Stimulated activated CD4-positive, alpha-beta T cell treated with anti-CD3 and anti-CD28 coated beads, Interleukin-15, amount 100 ng/mL, for 24 hours (primary cell): ENCODE measurements at places on chromosomes 3 and 15.

DNA sequence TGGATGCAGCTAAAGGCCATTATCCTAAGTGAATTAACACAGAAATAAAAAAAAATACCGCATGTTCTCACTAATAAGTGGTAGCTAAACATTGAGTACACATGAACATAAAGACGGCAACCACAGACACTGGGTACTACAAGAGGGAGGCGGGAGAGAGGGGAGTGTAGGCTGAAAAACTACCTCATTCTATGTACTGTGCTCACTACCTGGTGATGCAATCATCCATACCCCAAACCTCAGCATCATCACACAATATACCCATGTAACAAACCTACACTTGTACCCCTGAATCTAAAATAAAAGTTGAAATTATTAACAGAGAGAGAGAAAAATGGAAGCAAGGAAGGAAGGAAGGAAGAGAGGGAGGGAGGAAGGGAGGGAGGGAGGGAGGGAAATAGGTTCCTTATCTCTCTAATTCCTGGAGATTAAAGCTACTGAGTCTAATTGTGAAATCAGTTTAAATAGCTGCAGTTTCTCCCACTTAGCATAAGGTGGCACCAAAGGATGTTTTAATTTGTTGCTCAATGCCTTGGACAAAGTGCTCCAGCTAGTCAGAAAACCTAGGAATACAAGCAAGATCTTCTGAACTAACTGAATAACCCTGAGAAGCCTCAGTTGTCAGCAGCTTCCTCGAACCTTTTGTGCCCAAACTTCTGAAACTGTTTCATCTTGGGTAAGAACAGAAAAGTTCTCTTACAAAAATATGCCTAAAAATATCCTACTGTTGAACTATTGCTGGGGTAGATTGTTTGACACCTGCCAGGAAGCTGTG is 79.4 kb upstream of the ATP11B start:
- no peak for DNase-seq

- DNase-seq, result no peak
Observed at GRCh38 chr3:126541628-126542339, 16.9 kb downstream of the C3orf22 start.

GRCh38 chr3:42685363-42685881 is at the start of gene KLHL40:
Gene KLHL40, plus strand, starts transcription at chr3:42685537. Its CDS starts 82 bp downstream, at chr3:42685619.
- DNase-seq, result no peak

- no peak for DNase-seq
Observed at GRCh38 chr15:35827911-35828310, 281.9 kb upstream of the DPH6 start.

- no peak for DNase-seq
Observed at GRCh38 chr3:150237490-150237889, 170.6 kb upstream of the TSC22D2 start.
